ENCODE measurements at places on chromosomes 7 and 10.
A peak's percentile ranks its signal among the peaks of the same experiment; 100 is the strongest.

GRCh38 chr7:103143868-103144267, 5.0 kb downstream of the NAPEPLD start:
- DNase-seq: no peak

DNA sequence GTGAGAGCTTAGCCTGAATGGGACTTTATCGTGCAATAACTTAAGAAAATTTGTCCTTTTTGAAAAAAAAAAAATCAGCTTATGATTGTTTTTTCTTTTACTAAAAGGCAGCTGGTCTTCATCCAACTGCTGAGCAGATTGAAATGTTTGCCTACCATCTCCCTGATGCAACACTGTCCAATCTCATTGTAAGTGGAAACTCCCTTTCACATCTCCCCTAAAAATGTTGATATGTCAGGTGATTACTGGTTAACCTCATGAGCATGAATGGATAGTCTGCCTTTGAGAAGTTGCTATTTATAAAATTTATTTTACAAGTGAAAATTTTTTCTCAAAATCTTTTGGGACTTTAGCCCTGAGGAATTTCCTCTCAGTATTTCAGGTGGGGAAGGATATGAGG, 17.8 kb upstream of the HKDC1 start:
- no peak for DNase-seq

- no peak for DNase-seq
These were observed 714.9 kb downstream of the KCNMA1 start for GRCh38 chr10:76922666-76923065.

DNA sequence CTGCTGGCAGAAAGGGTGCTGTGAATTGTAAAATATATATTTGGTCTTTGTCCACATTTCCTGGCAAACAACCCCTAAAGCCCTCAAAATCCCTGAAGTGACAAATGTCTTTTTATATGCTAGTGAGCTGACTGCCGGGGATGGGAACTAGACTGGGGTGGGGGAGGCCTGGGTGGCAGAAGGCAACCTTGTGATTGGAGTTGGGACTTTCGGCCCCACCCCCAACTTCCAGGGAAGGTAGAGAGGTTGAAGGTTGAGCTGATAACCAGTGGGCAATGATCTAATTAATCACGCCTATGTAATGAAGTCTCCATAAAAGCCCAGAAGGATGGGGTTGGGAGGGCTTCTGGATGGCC, 2.7 kb downstream of the EPHA1 start:
- DNase-seq: no peak

GRCh38 chr7:82722946-82723345, 279.4 kb upstream of the CACNA2D1 start:
- no peak for DNase-seq

GRCh38 chr7:107044347-107045194, at the start of gene PRKAR2B:
PRKAR2B (plus strand) TSS chr7:107044705; CDS start chr7:107044908, 203 bp downstream.
- peak; percentile 20 for DNase-seq

DNA sequence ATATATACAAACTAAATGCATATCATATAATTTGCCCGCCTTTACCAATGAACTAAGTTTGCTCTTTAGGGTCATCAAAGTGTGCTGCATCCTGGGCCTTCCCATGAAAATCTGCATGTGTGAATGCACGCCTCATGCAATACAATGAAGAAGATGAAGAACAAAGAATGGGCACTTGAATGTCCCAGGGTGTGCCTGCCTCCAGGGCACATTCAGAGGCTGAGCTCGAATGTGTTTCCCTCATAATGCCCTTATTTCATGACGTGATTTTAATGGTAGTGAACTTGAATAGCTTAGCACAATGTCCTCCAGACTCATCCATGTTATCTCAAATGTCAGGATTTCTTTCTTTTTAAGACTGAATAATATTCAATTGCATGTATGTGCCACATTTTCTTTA, 824.9 kb downstream of the TNS3 start:
- DNase-seq: no peak

- no peak for DNase-seq
These were observed 115.1 kb downstream of the PARD3 start for GRCh38 chr10:34699904-34700517.

GRCh38 chr7:99019523-99020412, 124.1 kb downstream of the SMURF1 start:
- DNase-seq: no peak

- DNase-seq: no peak
These were observed 65.4 kb upstream of the STEAP1B start for GRCh38 chr7:22565315-22565811.

- no peak for DNase-seq
These were observed 126.2 kb downstream of the PRPF18 start for GRCh38 chr10:13712837-13713581.

GRCh38 chr7:31116615-31117014, 64.5 kb downstream of the ADCYAP1R1 start:
- DNase-seq: no peak

DNA sequence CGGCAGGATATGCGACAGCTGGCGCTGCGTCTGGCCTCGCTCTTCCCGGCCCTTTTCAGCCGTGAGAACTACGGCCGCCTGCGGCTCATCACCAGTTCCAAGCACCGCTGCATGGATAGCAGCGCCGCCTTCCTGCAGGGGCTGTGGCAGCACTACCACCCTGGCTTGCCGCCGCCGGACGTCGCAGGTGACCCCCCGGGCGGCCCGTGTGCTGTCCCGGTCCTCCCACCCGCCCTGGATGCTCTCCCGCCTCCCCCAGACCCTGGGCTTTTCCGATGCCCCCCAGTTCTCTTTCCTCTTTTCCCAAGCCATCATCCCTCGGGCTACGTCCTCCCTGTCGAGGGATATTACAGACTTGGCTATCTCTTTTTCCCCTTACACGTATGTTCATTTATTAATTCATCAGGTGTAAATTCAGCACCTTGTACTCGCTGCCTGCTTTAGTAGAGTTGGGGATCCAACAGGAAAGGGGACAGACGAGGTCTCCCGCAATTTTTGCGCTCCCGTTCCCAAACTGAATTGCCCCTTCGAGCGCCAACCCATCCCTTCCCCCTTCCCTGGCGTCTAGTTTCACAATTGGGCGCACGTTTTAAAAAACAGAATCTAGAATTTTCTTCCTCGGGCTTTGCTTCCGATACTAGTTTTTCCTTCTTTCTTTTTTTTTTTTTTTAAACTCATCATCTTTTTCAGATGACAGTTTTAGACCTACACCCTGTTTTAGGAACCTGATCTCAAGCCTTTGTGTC, 846 bp downstream of the MINPP1 start:
- DNase-seq: no peak

DNA sequence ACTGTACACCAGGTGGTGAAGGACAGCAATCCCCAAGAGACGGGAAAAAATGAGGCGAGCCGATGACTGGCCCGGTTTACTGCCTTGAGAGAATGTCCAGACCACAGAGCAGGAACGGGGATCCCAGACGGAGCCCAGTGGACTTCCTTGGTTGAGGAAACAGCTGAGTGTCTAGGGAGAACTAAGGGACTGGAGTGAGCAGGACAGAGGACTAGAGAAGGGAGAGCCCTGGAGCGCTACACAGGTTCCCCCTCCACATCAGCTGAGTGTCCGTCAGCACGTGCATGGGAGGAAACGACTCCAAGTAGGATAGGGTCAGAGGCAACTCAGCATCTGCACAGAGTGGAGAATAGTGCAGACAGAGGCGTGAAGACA, 7.1 kb upstream of the WDR86 start:
- no peak for DNase-seq

- no peak for DNase-seq
These were observed 305.5 kb downstream of the C7orf25 start for GRCh38 chr7:42606193-42606905.

DNA sequence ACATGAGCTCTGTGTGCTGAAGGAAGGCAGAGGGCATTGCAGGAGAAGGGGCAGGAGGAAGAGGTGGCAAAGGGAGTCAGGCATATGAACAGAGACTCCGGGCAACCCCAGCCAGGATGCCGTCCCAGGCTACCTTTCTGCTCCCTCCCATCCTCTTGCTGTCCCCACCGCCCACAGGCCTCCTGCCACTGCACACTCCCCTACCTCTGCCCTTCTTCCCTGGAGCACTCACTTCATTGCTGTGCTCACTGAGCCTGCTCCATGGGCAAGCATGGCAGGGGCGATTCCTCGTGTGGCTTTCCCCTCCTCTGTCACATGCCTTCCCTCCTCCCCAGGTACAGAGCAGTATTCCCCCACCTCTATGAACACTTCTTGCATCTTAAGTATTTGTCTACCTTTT, 93.4 kb downstream of the FANK1 start:
- no peak for DNase-seq

- no peak for DNase-seq
These were observed 11.1 kb downstream of the OGA start for GRCh38 chr10:101807158-101807557.

- DNase-seq: no peak
These were observed 123.9 kb upstream of the ZMIZ1 start for GRCh38 chr10:78944723-78945312.

- no peak for DNase-seq
These were observed 801.9 kb downstream of the ANKRD7 start for GRCh38 chr7:119026391-119026790.

DNA sequence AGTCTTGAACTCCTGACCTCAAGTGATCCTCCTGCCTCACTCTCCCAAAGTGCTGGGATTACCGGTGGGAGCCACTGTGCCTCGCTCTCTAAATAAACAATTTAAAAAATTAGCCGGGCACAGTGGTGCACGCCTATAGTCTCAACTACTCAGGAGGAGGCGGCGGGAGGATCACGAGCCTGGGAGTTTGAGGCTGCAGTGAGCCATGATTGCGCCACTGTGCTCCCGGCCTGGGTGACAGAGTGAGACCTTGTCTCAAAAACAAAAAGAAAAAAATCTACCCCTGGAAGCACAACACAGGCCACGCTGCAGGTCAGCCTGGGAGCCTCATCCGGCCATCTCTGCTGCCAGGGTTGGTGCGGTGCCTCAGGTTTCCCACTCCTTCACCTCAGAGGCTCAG, 3.8 kb upstream of the EIF3B start:
- DNase-seq: no peak

- no peak for DNase-seq
These were observed 22.5 kb downstream of the LRRN3 start for GRCh38 chr7:111113263-111114017.

DNA sequence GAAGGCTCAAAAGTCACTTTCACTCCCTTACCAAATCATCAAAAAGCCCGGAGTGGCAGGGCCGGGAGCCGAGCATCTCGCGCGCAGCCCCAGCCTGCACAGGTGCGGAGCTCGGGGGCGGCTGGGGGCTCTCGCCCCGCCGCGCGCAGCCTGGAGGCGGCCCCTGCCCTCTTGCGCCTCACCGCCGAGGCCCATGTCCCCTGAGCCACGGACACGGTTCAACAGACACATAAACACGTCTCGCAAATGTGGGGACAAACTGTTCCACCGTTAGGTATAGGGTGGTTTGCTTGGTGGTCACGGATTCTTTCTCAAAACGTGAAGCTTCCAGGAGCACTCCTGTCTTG, 700 bp downstream of the GSAP start:
- no peak for DNase-seq

DNA sequence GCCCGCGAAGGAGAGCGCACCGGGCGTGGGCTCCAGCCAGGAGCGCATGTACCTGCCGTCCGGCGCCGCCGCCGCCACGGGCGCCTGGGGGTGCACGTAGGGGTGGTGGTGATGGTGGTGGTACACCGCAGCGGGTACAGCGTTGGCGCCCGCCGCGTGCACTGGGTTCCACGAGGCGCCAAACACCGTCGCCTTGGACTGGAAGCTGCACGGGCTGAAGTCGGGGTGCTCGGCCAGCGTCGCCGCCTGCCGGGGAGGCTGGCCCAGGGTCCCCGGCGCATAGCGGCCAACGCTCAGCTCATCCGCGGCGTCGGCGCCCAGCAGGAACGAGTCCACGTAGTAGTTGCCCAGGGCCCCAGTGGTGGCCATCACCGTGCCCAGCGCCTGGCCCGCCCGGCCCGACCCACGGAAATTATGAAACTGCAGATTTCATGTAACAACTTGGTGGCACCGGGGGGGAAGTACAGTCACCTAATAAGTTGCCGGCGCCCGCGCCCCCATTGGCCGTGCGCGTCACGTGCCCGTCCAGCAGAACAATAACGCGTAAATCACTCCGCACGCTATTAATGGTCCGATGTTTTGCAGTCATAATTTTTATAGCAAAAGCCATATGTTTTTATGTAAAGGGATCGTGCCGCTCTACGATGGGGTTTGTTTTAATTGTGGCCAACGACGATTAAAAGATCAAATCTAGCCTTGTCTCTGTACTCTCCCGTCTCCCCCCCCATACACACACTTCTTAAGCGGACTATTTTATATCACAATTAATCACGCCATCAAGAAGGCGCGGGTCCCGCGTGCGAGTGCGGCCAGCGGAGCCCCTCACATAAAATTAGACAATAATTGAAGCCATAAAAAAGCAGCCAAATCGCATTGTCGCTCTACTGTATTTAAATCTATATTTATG, at the start of gene HOXA9:
TSS of gene HOXA9 (minus strand) at position 449 of the 907 bp plus-strand sequence. CDS start at position 369, 80 bp downstream.
- DNase-seq: no peak

- DNase-seq: no peak
These were observed 68.1 kb downstream of the RNF216 start for GRCh38 chr7:5713124-5713912.

DNA sequence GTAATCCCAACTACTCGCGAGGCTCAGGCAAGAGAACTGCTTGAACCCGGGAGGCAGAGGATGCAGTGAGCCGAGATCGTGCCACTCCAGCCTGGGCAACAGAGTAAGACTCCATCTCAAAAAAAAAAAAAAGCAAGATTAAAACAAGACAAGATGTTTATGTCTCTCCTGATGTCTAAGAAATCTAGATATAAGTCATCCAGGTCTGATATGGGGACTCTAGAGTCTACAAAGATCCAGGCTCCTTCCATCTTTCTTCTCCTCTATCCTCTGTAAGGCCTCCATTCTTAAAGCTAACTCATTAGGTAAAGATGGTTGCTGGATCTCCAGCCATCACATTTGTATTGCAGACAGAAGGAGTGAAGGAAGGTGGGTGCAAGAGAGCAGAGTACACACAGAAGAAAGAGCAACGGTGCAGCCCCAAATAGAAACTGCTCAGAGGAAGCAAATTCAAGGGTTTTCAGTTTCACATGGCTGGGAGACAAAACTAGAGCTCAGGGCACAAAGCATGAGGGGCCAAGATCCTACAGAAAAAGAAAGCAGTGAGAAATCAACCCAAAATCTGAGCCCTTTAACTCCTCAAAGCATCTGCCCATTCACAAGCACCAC, 57.6 kb downstream of the USP6NL start:
- DNase-seq: no peak

DNA sequence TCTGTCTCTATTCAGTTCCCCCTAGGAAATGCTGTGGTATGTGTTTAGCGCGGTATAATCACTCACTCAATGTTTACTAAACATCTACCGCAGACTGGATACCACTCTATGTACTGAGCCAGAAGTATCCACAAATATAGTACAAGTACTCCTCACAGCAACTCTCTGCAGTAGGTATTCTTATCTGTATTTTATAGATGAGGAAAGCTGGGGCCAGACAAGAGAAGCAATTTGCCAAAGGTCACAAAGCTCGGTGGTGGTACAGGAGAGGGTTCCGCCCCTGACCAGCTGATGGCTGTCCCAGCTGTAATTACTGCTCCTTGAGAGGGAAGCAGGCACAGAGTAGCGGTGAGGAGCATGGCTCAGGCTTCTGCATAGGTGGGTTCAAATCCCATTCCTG, 184.1 kb downstream of the DOCK4 start:
- DNase-seq: no peak

- DNase-seq: no peak
These were observed 100.9 kb downstream of the FAS start for GRCh38 chr10:89091496-89091895.
